Stimulated activated CD4-positive, alpha-beta T cell treated with anti-CD3 and anti-CD28 coated beads, Interleukin-1b, Interleukin-23, amount 100 ng/mL, for 48 hours (primary cell): ENCODE measurements at places on chromosomes 12 and 14.
A peak's percentile ranks its signal among the peaks of the same experiment; 100 is the strongest.

DNA sequence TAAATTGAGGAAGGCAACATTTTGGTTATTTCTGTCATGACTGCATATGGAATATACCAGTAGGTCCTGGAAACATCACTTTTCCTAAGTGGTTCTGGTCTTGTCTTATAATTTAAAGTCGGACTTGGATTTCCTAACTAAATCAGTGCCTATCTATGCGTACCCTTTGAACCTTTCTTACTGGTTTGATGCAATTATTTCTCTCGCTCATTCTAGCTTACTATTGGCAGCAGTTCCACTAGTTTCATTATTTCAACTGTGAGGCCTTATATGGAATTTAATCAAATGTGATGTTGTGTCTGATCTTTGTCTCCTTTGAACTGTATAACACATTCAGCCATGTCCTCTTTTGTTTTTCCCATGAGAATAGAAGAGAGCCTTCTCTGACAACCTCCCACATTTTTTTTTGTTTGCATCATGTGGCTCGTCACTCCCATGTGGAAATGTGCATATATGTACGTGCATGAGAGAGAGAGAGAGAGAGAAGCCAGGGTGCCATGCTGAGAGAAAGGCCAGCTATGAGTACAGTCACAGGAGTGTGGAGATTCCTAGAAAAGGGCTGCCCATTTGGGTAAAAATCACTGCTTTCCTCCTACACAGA lies 48.0 kb downstream of the AKAP6 start:
- no peak for DNase-seq

DNA sequence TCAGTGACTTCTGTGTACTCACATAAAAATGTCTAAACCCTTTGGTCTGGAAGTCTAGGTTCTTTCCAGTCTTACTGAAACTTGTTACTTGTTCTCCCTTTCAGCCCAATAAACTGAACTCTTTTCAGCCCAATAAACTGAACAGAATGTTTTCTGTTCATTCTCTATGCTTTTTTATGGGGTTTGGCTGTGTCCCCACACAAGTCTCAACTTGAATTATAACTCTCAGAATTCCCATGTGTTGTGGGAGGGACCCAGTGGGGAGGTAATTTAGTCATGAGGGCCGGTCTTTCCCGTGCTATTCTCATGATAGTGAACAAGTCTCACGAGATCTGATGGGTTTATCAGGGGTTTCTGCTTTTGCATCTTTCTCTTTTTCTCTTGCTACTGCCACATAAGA lies 15.0 kb upstream of the NEDD1 start:
- DNase-seq, result no peak

GRCh38 chr12:72388322-72388721 lies 116.2 kb downstream of the TRHDE start:
- no peak for DNase-seq

DNA sequence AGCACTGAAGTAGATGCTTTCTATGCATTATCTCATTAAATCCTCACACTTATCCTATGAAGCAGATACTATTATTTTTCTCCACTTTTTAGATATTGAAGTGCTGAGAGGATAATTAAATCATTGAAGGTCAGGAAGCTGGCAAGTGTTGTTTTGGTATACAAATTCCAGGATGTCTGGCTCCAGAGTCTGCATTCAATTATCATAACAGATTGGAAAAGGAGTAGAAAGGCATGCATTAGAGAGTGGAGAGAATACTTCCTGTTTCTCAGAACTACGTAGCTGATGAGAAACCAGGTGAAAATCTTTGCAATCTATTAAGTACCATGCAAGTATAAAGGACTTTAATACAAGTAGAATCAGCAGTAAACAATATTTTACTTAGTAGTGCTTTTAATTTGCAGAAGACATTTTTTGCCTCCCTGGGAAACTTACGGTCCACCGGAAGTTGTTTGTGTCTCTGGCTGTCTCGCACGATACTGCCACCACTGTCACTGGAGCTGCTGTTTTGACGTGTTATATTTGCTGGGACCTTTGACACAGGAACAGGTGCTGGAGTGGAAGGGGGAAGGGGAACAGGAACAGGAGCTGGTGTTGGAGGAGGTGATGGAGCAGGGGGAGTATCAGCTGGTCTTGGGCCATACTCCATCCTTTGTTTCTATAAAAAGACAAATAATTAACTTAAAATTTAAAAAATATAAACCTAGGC lies 158.0 kb downstream of the EPS8 start:
- DNase-seq, result no peak

- peak; percentile 79 for DNase-seq
These were observed 45.1 kb downstream of the TRAF3 start for GRCh38 chr14:102822311-102822863.

GRCh38 chr12:114168061-114168460 lies 201.9 kb upstream of the RBM19 start:
- no peak for DNase-seq

DNA sequence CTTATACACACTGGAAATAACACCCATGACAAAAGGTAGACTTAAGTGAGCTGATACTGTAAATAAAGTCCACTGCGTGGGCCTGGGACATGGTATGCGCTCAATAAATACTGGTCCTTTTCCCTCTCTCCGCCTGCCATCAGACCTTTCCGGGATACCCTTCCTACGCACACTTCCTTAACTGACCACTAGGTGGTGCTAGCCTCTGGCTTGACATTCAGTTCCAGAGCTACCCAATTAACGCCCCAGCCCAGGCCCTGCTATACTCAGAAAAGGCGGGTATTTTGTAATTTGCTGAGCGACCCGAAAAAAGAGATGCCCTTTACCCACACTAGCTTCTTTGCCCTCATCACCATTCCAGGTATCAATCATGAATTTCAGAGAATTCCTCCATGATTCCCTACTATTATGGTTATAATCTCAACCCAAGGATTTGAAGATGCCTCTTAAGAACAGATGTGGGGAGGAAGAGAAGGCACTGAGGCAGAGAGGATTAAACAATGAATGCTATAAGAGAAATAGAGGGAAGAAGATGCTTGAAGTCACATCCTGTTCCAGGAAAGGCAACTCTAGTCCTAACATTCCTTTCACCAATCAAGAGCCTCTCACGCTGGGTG lies 3.9 kb upstream of the LRP1 start:
- peak; percentile 75 for DNase-seq

GRCh38 chr12:101935890-101936746 lies 58.7 kb downstream of the DRAM1 start:
- peak; percentile 32 for DNase-seq

DNA sequence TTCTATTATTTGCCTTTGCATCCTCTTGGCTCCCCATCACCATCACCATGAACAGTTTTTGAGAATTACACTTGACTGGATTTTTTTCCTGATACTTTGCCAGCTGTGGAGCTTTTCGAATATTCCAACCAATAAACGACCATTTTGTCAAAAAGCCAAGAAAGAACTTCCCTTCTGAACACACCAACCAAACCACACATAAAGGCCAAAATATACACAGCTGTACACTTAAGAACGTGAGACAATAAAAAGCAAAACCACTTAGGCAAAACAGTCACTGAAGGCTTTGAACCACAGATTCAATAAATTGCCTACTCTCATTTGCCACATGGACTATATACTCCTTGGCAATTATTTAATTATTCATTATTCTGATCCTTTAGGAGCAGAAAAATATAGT lies 1.1 kb downstream of the C14orf93 start:
- DNase-seq, result no peak

DNA sequence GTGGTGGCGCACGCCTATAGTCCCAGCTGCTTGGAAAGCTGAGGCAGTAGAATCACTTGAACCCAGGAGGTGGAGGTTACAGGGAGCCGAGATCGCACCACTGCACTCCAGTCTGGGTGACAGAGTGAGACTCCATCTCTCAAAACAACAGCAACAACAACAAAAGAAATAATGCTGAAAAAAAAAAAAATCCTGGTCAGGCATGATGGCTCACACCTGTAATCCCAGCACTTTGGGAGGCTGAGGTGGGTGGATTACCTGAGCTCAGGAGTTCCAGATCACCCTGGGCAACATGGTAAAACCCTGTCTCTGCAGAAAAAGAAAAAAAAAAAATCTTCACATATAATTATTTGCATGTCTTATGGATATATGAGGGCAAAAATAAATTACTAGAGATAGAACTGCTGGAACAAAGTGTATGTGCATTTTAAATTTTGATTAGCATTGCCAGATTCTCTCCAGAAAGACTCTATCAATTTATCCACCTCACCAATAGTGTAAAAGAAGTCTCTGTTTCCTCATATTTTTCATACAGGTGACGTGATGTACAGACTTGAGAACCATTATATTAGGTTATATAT lies 75.4 kb downstream of the ATXN2 start:
- no peak for DNase-seq

DNA sequence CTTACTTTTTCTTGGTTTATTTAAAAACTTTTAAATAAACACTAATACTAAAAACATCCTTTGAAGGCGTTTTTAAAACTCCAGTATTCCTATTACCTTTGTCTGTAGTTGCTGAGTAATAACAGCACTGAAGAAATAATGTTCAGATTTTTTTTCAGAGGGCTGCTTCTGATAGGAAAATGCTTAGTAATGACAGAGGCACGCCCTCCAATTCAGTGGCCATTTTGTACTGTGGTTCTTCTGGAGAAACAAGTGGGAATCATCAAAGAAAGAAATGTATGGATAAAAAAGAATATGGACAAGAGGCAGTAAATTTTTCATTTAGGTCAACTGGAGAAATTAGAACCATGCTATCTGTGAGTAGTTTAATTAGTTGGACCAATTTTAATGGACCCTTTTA lies 13.6 kb downstream of the VEZT start:
- no peak for DNase-seq

- no peak for DNase-seq
These were observed 10.1 kb downstream of the AKAP6 start for GRCh38 chr14:32339188-32339587.

DNA sequence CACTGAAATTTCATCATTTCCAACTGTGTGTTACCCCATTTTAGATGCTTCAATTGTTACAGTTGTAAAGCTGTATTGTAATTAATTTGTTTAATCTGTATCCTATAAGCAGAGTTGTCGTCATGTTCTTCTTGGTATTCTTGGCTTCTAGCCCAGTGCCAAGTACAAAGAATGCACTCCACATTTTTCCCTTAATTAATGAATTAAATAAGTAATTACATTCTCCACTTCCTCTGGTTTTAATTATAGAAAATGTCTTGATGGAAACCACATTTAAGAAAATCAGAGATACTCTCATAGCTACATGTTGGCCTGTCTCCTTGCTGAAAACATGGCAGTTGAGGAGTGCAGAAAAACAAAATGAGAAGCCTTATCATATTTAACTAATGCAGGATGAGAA lies 746 bp downstream of the DNAI7 start:
- DNase-seq, result no peak

DNA sequence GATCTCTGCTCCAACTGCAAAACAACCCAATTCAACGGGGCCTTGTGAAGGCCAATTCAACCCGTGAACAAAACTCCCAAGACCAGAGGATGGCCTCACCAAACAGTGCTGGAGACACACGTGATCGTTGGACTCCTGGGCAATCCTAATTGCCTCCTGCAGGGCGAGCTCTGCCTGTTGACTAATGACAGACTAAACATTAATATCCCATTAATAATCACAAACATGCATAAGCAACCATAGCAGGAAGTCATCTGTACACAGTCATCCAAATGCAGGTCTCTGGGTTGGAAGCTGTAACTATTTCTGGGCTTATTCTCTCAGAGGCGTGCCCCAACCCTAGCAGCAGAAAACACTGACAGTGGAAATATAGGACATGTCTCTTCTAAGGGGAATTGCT lies 21.0 kb downstream of the ANAPC5 start:
- no peak for DNase-seq

- no peak for DNase-seq
These were observed 521 bp upstream of the PAPLN start for GRCh38 chr14:73236752-73237218.

DNA sequence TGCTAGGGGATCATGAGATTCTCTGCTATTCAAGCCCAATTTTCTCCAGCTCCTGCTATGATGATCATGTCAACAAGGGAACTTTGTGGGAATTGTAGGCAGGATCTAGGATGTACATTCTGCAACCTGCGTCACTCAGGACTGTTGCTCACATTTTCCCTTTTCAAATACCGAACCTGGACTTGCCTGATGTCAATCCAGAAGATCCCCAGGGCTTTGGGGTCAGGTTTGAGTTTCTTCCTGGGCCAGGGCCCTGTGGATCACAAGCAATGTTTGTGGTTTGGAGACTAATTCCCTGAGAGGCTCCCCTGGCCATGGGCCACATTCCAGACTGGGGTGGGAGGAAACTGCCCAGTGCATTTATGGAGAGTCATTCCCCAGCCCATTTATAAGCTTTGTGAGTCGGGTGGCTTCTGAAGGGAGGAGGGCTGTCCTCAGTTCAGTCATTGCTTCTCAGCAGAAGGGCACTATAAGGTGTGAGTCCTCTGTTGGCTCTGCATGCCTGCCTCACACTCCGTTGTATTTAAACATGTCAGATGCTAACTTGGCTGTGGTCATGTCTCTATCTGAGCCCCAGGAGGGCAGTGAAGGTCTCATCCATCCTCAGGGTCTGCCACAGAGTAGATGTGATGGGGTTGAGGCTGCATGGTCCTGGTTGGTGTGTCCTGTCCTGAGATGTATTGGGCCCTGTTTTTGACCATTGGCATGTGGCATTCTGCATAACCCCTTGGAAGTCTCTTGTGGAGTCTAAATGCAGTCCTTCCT lies 6.5 kb downstream of the KRT86 start:
- no peak for DNase-seq

GRCh38 chr14:36582011-36582873 lies at the start of gene NKX2-8:
NKX2-8 (minus strand) TSS chr14:36582614; CDS start chr14:36582389, 225 bp downstream.
- DNase-seq, result no peak

GRCh38 chr14:102183886-102184285 lies 44.2 kb downstream of the WDR20 start:
- DNase-seq, result no peak

GRCh38 chr14:103391048-103391447 lies 5.8 kb downstream of the MARK3 start:
- DNase-seq, result peak; percentile 18

- DNase-seq, result no peak
These were observed 49.5 kb downstream of the DCAF4 start for GRCh38 chr14:72975770-72976169.

- DNase-seq, result no peak
These were observed 159.8 kb downstream of the DPY19L2 start for GRCh38 chr12:63508543-63508942.

DNA sequence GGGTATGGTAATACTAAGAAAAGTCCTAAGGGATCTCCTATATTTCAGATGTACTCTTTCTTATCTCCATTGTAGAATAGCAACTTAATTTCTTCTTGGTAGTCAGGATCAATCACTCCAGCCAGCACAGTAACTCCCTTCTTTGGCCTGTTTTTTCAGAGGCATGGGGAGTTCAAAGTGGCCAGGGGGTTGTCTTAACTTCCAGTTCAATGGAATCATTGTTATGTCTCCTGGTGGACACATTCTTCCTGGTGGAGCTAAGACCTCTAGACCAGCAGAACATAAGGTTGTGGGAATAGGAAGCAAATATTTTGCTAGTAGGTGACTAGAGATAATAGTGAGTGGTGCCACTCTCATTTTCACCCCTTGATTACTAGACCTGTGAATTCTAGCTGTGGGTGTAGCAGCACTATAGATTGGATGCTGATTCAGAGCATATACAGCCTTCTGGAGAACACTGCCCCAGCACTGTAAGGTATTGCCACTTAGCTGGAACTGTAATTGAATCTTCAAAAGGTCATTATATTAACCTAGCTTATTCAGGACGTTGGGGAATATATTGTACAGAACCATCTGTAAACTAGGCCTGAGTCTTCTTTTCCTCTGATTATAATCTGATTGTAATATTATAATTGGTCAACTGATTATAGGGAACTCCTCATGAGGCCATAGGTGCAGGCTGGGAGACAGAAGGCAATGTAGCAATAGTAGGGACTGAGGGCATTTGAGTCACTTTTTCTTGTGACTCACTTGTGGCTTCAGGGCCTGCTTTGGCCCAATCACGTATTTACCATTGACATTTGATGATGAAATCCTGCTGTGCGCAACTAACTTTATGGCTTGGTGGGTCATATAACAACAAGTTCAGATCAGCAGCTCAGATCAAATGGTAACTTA lies 60.2 kb upstream of the ATP2B1 start:
- peak; percentile 48 for DNase-seq
